ENCODE measurements at places on chromosomes 11 and 22.

DNA sequence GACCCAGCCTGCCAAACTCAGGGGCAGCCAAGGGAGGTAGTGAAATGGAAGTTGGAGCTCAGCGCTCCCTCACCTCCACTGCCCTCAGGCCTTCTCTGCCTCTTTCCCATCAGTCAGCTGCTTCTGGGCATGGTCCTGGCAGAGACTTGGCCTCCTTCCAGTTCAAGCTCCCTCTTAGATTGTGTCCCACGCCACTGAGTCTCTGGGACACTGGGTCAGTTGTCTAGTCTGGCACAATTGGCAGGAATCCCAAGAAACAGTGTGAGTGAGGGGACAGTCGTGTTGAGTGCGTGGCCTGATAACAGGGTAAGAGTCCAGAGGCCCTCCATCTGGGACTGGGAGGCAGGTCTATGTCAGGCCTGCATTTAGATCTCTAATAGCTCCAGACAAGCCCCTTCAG lies 7.1 kb upstream of the SLC35E4 start:
- DNase-seq, result no peak

DNA sequence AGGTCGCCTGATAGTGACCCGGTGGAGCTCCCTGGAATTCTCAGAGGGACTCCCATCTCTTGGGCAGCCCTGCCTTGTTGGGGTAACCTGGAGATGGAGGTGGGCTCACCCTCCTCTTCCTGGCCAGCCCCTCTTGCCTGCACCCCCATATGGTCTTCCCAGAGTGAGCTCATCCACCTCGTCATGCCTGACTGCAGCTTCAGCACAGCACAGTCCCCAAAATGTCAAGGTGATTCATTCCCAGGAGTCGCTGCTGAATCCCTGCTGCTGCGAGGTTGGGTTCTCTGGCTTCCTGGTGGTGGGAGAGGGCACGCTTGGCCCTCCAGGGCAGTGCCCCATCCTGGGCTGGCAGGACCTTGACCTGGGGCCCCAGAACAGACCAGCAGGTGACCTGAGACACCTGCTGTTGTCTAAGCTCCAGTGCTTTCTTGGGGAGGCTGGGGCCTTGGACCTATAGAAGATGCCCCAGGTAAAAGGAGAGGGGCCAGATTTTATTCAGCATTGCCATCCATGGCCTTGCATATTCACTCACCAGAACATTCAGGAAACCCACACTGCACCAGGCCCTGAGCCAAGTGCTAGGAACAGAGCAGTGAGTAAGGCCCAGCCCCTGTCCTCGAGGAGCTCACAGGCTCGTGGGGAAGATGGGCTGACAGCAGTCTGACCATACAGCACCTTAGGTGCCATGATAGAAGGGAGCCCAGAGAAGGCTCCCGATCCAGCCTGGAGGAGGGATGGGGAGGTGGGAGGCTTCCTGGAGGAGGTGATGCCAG lies 72.9 kb downstream of the CACNA1I start:
- DNase-seq, result no peak

DNA sequence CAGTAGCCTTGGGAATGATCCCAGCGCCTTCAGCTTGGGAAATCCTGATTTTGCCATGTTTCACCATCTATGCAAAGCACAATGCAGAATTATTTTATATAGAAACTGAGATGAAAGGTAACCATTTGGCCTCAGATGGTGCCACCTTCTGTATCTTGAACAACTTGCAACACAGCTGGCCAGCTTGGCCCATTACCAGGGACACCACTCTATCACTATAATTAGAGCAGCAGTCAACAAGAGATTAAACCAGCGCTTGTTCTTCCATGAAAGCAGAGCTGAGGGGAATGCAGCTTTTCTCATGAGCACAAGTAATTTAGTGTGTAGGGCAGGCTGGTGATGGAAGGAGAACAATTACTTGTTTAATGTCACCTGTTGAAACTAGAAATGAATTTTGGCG lies 6.7 kb upstream of the ZDHHC13 start:
- DNase-seq, result no peak

DNA sequence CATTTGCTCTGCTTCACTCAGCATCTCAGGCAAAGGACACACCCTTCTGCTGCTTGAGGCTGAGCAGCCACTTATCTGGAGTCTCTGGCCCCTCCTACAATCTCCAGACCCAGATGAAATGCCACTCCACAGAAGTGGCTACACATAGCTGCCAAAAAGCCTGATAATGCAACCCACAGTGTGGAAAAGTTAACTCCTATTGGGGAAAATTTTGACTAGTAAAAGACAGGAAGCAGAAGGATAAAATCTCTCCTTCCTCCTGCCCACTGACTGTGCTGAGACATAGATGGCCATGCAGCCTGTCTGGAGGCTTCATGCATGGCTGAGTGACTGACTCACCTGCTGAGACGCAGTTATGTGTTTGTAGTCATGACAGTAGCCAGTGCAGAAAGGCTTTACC lies 92.3 kb upstream of the TEAD1 start:
- DNase-seq, result peak; percentile 31

DNA sequence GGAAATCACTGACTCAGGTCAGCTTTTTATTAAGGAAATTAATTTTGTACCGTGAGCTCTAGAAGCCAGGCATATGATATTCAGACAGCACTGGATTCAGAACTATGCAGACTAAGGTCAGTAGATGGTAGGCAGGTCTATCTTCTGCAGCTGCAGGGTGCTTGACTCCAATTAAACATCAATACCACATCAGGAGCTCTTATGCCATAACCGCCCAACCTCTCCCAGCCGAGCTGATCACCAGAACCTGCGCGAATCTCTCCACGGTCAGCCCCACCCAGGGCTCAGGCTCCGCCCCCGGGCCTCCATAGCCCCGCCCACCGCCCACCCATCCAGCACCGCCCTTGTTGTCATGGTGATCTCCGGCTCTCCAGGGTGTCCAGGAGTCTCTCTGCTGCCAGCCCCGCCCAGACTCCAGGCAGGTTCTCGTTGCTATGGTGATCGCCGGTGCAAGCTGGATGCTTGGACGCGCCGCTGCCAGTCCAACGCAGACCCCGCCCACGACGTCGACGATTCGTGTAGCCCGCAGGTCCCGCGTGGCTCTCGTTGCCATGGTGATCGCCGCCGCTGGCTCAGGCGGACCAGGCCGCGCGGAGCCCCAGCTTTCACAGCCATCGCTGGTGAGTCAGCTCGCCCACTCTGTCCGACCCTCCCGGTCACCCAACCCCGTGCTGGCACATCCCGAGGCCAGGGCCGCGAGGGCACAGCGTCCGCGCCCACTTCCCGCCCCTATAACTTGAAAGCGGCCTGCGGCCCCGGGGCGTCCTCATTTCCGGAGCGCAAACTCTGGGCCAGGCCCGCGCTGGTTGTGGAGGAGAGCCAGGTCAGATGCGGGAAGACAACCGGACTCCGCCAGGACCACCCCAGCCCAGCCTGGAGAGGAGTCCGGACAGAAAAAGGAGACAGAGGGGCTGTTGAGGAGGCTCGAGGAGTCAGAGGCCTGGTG lies at the start of gene RAB36:
RAB36 (plus strand) TSS at position 546 of the 946 bp plus-strand sequence. CDS start 1,140 bp downstream, outside the sequence.
- peak; percentile 97 for DNase-seq

- DNase-seq, result no peak
Observed at GRCh38 chr11:123306531-123306930, 111.5 kb upstream of the CLMP start.

DNA sequence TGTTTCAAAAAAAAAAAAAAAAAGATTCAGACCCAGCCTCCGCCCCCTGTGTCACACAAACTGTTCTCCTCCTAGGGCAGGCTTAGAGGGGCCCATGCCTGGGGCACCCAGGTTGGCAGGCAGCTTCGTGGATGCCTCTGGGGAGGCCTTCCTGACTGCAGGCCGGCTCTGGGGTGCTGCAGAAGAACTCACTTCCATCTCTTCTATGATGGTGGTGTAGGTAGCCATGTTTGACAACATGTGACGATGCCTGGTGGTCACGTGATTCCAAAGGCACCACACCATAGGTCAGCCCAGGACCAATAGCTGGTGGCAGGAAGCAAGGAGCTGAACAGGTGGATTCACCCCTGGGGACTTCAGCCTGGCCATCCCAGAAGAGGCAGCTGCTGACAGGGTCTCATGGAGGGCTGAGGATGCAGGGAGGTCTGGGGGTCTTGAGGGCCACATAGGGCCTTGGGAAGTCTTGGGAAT lies 24.1 kb upstream of the CELSR1 start:
- peak; percentile 21 for DNase-seq

DNA sequence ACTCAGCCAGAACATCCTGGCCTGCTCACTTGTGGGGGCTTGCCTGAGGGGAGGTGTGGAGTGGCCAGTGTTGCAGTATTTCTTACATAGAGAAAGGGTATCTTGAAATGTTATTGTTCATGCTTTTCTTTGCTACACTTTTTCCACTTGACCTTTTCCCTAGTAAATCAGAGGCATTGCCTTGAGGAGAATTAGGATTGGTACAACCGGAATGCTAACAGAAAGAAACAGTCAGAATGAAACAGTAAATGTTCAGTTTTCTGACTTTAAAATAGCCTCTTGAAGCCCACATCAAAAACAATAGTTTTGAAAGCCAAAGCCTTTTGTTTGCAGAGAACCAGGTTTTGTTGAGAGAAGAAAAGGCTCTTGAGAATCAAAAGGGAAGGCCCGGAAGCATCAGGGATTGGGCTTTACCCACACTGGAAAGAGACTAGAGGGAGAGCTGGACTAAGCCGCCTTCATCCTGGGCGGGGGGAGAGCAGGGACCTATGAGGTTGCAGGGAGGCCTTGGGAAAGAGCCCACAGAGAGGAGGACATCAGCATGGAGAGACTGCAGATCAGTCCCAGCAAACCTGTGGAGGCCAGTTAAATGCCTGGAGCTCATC lies 12.4 kb downstream of the ADM start:
- peak; percentile 34 for DNase-seq

GRCh38 chr11:15222777-15223176 lies 108.1 kb downstream of the INSC start:
- no peak for DNase-seq

DNA sequence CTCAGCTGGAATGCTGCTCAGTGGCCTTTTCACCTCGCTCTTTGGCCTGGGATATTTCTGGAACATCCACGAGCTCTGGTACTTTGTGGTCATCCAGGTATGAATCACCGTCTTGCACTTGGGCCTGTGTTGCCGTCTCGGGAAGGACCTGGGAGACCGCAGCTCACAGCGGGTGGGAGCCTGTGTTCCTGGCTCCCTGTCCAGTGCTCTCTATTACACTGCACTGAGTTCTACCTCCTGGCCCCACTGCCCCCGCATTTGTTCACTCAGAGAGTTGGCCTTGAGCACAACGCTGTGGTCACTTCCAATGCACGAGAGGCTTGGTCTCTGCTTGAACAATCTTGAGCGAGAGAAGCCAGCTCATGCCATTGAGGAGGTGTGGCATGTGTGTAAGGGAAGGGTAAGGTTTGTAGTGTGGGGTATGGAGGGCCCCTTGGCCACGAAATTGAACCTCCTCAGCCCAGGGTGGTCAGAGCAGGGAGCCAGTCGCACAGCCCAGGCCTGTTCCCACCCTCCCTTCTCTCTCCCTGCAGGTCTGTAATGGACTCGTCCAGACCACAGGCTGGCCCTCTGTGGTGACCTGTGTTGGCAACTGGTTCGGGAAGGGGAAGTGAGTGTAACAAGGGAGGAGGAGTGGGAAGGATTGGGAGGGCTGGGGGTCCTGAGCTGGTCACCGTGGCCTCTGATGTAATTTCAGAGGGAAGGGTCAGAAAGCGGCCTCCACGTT lies 16.2 kb downstream of the SLC37A2 start:
- DNase-seq, result no peak

- DNase-seq, result no peak
Observed at GRCh38 chr11:86181379-86181778, 63.2 kb upstream of the EED start.

DNA sequence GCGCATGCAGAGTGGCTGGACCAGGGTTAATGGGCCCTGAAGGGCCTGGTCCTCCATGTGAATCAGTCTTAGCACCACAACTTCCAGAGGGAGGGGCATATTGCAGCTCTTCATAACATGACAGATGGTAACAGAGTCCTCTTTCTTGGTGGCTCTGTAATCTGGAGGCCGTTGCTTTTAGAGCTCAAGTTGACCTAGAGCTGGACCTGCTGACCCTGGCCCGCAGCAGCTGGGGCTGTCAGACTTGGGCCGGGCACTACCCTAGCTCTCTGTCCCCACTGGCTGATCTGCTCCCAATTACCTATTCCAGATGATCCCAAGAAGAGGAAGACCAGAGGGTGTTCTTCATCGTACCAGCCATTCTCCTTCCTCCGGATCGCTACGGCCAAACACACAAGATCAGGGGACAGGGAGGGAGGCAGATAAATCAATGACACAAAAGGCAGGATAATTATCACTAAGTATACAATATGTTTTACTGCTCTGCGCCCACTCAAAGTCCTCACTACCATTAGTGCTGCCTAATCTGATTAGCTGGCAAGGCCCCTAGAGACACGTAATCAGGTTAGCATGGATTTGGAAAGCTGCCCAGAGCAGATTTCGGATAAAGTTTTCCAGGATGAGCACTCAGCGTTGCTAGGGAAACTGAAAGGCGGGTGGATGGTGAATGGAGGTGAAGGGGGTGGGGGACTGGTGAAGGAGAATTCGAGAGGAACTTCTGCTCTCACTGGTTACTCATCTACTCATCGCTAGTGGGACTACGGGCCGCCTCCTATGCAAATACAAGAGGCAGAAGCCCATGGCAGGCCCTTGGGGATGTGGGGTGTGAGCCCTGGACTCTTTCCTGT lies 64.5 kb upstream of the PHOX2A start:
- peak; percentile 98 for DNase-seq

DNA sequence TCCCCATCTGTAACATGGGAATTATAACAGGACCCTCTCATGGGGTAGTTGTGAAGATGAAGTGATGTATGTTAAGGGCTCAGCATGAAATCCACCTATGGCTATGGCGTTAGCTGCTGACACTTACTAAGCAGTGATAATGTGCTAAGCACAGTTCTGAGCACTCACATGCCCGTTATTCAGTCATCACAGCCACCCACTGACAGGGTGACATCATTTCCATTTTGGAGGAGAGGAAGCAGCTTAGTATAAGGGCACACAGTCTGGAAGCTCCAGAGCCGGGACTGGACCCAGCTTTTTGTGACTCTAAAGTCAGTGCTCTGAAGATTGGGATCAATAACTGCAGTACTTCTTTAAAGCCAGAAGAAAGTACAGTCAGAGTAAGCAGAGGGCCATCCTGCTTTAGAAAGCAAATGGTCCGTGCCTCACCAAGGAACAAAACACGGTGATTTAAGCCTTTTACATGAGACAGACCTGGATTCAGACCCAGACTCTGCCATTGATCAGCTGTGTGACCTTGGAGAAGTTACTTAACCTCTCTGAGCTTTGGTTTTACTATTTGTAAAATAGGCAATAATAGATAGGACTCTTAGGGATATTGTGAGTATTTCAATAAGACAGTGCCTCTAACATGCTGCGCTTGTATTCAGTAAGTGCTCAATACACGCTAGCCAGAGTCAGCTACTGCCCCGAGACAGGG lies 61.5 kb downstream of the SGSM1 start:
- DNase-seq, result no peak
